Myocyte (in vitro differentiated cells): ENCODE measurements at places on chromosomes 16 and 17.

DNA sequence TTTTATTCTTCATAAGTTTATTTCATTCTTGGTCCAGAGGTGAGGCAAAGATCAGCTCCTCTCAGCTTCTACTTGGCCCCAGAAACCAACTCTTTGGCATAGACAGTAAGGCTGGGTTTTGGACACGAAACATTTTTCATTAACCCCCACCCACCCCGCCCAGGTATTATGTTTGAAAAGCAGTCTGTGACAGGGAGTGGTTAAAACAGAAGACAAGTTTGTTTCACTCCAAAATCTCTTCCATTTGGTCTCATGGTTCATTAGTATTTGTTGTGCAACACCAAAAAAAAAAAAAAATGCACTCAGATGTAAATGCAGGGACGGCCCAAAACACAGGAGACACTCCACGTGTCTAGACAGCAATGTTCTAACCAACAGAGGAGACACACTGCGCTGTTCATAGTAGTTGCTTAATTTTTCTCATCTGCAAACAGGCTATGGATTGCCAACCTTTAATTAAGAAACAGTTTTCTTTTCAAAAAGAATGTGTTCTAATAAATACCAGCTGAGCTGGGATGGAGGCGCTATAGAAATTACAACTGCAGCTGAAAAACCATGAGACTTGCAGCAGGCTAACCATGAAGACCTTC lies 39.8 kb upstream of the MMP2 start:
- DNase-seq = no peak

DNA sequence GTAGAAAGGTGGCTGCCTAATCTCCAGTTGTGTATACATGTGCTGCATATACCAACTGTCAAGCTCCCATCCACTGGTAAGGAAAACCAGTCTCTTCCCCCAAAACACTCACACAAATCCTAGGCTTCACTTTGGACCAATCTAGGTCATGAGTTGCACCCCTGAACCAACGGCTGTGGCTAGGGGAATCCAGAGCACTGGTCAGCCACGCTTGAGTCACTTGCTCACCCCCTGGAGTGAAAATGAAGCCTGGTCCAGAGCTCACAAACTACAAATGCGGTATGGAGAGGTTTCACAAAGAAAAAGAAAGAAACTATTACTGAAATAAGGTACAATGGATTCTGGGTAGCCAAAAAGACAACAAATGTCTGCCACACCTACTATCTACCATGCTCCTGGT lies 66.1 kb upstream of the NLK start:
- peak; percentile 19 for DNase-seq

GRCh38 chr16:57893559-57894389 lies 77.2 kb downstream of the CNGB1 start:
- DNase-seq = peak; percentile 25

GRCh38 chr17:1126801-1127550 lies 52.8 kb downstream of the ABR start:
- DNase-seq = peak; percentile 89

DNA sequence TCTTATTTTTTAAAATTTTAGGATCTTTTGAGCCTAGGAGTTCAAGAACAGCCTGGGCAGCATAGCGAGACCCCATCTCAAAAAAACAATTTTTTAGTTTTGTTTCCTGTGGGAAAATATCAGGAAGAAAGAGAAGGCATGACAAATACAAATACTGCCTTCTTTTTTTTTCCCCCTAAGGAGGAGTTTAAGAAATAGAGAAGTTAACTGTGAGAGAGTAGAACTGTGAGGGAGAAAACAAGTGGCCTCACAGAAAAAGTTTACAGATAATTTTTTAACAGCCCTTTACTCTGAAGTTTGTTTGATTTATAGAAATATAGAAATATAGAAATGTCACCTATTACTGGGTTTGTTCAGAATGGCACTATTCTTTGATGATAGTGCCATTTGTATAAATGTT lies 21.1 kb downstream of the TTYH2 start:
- DNase-seq = no peak

- peak; percentile 39 for DNase-seq
Measured at GRCh38 chr17:71023249-71024030, 854.1 kb downstream of the KCNJ2 start.

GRCh38 chr16:51359141-51359955 lies 208.3 kb upstream of the SALL1 start:
- DNase-seq = peak; percentile 73

- DNase-seq = no peak
Measured at GRCh38 chr16:10806698-10807097, 11.9 kb downstream of the TVP23A start.

GRCh38 chr17:43482103-43483012 lies 1.4 kb upstream of the DHX8 start:
- DNase-seq = peak; percentile 68

DNA sequence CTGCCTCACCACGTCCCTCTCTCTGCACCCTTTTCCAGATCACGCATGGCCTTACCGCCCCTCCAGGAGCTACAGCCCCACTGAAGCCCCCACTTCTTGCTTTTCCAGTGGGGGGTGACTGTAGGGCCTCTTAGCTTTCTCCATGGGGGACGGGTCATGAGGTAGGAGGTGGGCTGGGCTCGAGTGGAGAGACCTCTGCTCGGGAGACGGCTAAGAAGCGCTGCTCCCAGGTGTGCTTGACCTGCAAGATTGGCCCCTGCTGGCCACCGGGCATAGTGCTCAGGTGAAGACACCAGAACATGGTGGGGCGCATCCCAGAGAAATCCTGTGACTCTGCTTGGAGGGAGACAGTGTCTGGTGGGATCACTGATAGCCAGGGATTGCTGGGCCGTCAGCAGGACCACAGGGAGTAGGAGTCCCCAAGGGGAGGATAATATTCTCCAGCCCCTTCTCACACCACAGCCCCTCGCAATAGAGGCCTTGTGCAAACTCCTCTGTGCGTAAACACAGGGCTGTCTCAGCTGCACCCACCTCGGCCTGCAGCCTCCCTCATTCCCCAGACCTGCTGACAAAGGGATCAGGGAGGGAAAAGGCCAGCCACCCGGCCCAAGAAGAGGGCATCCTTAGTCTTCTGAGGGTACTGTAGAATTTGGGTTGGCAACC lies 8.9 kb upstream of the GALK1 start:
- DNase-seq = no peak

- DNase-seq = peak; percentile 44
Measured at GRCh38 chr17:40993839-40994238, at the start of gene KRTAP3-3. Gene KRTAP3-3 (minus strand): TSS chr17:40994164. CDS start chr17:40994097, 67 bp downstream.

GRCh38 chr16:79869304-79870015 lies 268.9 kb upstream of the MAF start:
- DNase-seq = no peak

GRCh38 chr17:55347341-55347740 lies 74.3 kb downstream of the MMD start:
- no peak for DNase-seq

DNA sequence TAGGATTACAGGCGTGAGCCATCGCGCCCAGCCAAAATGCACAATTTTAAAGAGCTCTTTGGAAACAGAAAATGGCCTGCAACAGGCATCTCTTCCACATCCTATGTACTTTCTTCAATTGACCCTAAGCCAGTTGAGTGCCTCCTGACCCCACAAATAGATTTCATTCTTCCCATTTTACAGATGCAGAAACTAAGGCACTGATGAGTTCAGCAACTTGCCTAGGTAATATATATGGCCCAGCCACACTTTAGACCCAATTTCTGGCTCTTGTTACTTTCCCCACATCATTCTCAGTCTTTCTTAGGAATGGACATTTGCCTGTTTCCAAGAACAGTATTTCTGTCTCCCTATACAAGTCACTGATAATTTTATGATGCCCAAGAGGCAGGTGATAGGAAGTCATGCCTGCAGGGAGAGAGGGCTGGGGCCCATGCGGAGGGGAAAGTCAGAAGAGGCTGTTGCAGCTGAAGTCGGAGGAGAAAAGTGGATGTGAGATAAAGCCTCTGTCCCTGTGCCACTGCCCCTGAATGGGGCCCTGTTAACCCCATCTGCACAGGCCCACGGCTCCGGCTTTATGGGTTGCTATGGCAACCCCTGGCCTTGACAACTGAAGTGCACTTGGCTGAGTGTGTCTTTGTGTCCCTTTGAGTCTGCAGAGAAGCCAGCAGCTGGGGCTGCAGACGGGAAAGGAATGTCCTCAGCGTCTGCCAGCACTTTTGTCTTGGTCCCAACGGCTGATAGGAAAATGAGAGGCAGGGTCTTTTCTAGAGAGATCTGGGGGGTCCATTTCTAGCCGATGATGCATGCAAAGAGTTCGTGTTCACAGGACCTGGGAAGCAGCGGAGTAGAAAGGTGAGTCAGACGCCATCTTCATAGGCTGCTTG lies 45.9 kb downstream of the ABAT start:
- DNase-seq = peak; percentile 45

GRCh38 chr17:68542698-68543463 lies 30.7 kb downstream of the PRKAR1A start:
- no peak for DNase-seq

- DNase-seq = no peak
Measured at GRCh38 chr17:77326076-77326591, 185.4 kb downstream of the SEC14L1 start.
